Sigmoid colon (tissue), 7 donors: ENCODE measurements at places on chromosomes 3 and 15. TPM values are rescaled to one million over a fixed set of nuclear protein-coding genes. Genes with fewer than 3 reads are reported as not detected.

DNA sequence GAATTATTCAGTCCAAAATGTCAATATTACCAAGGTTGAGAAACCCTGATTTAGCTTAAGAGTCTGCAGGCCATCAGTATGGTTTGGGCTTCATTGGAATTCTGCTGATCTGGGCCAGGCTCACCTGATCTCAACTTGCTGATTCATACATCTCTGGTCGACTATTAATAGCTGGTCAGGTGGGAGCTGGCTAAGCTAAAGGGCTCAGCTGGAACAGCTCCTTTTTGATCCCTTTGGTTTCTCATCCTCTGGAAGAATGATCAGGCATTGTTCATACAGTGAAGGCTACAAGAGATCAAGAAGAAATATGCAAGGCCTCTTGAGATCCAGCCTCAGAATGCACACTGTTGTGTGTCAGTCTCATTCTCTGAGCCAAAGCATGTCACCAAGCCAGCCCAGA lies 123.3 kb upstream of the MME start:
- no peak for DNase-seq

DNA sequence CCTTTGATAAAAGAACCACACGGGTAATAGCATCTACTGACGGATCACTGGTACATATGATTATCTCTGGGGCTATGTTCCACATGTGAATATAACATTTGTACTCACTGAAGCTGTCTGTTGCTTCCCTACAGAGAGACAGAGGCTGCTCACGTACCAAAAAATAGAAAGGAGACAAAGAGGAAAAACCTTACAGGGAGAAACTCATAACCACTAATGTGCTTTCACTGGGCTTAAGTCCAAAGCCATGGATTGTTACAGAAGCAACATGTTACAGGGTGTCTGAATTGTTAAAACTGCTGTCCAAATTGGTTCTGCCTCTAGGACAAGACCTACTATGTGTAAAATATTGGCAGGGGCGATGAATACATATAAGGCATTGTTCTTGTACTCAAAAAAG lies 311.9 kb downstream of the FOXP1 start:
- no peak for DNase-seq

GRCh38 chr3:179828738-179829137 lies 175.9 kb downstream of the USP13 start:
- no peak for DNase-seq

DNA sequence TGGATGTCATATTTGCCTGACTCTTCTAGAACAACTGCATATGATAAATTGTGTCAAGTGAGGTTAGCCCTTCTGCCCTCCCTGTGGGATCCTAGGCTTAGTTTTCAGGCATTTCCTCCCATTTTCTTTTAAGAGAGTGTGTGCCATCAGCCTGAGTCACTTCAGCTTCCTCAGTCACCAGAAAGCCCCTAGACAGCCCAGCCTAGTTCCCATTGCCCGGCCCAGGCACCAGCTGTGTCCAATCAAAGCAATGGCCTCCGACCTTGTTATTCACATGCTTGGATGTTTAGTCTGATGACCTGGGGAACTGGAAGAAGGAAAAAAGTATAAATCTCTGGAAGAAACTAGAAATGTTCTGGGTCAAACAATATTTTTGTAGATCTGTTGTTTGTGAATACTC lies 221.9 kb upstream of the LRIG1 start:
- peak; percentile 88 for DNase-seq

- no peak for DNase-seq
Measured at GRCh38 chr15:87713475-87713879, 543.1 kb downstream of the NTRK3 start.

DNA sequence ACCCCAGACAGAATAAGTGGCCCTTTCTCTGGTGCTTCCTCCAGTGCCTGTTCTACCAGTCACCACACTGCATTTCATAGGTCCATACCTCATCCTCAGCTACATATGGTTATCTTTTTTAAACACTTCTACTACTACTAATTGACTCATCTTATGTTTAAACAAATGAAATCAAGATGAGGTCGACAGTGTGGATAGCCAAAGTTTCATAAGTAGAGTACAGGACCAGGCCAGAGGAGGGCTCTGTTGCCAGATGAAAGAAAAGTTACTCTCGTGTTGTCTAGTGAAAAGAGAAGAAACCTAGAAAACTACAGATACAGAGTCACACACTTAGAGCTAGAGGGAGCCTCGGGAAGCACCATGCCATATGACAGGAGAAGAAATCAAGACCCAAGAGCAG lies 296.1 kb downstream of the VPS13C start:
- DNase-seq = no peak

GRCh38 chr15:47570044-47570443 lies 147.3 kb upstream of the SEMA6D start:
- no peak for DNase-seq

GRCh38 chr15:71592203-71592602 lies 218.2 kb upstream of the NR2E3 start:
- no peak for DNase-seq

The CEP19 gene
- polyA plus RNA-seq = 1.2 TPM

The TFDP2 gene
- polyA plus RNA-seq = 16.8 TPM

The UNC13C gene
- under 0.01 TPM for polyA plus RNA-seq

The EPHA6 gene
- polyA plus RNA-seq = 0.58 TPM
